ENCODE measurements at places on chromosomes 2 and 18.

- DNase-seq = no peak
Measured at GRCh38 chr2:52936029-52936428, 831.6 kb upstream of the CHAC2 start.

- DNase-seq = no peak
Measured at GRCh38 chr2:28074137-28074536, 183.6 kb downstream of the BABAM2 start.

GRCh38 chr2:112092286-112093041, 37.4 kb downstream of the TMEM87B start:
- DNase-seq = no peak

DNA sequence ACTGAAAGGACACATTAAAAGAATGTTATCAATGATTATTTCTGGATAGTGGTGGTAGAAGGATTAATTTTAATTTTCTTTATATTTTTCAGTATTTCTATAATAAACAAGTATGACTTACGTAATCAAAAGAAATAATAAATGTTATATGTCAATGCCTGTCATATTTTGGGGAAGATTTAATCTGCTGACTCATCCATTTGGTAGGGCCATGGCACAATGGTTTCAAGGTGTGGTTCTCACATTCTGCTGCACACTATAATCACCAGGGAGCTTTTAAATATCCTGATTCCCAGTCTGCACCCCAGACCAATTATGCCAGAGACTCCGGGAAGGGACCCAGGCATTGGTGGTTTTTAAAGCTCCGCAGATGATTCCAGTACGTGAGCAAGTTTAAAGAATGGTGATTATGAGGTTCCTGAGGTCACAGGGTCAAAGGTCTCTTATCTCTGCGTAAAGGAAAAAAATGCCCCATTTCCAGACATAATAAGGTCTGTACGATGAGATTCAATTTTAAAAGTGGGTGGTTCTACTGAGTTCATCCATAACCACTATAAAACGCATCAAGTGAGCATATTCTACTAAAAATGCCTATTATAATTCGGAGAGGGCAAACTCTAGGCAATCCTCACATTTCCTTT, 27.2 kb downstream of the WIPF1 start:
- no peak for DNase-seq

DNA sequence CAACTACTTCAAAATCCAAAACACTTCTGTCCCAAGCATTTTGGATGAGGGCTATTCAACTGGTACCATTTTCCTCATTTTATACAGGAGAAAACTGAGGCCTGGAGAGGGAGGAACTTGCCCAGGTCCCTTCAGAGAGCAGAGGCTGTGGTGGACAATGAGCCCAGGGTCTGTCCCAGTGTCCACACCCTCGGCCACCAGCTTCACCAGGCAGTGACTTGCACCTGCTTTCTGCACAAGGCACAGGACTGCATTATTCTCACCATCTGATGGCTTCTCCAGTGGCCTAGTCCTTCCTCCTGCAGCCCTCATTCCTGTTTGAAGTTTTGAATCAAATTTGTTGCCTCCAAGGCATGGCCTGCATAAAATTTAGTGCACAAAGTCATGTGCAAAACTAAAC, 53.3 kb downstream of the RNF144A start:
- no peak for DNase-seq

Data from CD14-positive monocyte (primary cell).